ENCODE measurements at places on chromosomes 5 and 9.
A peak's percentile ranks its signal among the peaks of the same experiment; 100 is the strongest.

- DNase-seq: peak; percentile 26
Measured at GRCh38 chr5:134176511-134177368, at the start of gene SKP1. TSS of gene SKP1 (minus strand) at chr5:134176950. CDS start at chr5:134174022, 2,928 bp downstream.

DNA sequence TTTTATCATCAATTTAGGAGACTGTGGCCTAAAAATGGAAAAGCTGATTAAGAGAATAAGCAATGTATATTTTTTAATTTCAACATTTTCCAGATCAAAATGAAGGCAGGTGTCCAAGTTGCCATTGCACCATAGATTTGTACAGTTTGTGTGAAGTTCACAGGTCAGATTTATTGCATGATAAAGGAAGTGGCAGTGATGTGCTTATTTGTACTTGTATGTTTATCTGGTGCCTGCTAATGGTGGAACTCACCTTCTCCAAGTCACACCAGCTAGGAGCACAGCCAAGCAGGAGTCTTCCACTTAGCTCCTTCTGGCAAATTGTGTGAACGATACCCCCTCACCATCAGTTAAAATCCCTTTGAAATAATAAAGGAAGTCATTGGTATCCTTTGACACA is 37.8 kb upstream of the ANKRD31 start:
- DNase-seq: no peak

GRCh38 chr5:180153099-180153498 is 55.9 kb downstream of the RASGEF1C start:
- no peak for DNase-seq

DNA sequence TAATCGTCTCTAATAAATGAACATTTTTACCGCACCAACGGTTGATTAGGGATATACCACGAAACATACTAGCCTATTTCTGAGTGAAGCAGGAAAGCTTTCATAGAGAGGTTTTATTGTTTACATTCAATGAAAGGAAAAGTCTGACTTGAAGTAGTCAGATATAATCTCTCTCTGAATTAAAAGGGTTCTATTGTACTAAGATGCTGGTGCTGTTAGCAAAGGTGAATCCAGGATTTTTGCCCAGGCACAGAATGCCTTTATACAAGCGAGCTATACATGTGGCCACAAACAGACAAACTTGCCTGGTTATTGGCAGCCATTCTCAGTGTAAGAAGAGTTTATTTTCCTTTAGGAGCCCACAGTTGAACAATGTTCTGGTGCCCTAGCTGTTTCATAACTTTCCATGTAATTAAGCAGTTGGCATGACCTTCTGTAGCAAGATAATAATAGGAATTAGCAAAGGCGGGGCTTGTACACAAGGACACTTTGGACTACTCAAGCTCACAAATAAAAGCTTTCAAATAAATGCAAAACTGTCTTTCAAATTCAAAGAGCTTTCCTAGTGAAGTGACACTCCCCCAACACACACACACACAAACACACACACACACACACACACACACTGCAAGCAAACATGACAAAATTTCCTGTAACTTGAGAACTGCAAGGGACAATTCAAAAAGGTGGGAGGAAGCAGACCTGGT is 198.7 kb upstream of the MAP3K1 start:
- DNase-seq: no peak

GRCh38 chr5:120016717-120017382 is 387.5 kb downstream of the FAM170A start:
- DNase-seq: no peak

Data from GF-D8 (cell line).